ENCODE measurements at places on chromosomes 7 and 10.

- no peak for DNase-seq
Observed at GRCh38 chr10:12488626-12489025, 139.3 kb downstream of the CAMK1D start.

DNA sequence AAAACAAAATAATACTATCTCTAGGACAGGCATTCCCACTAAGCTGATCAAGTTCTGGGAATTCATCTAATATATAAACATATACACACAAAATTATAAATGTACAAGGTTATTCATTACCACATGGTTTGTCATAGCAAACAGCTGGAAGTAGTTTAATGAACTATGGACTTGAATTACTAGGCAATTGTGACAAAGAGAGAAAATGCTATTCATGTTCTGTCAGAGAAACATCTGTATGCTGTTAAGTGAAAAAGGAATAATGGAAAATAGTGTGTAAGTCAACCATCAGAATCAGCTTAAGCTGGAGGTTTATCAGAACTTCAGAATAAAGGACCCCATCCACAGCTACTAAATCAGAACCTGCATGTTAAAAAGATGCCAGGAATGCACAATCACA is 2.8 kb downstream of the ZNF248 start:
- no peak for DNase-seq

- no peak for DNase-seq
Observed at GRCh38 chr7:37927773-37928444, 7.5 kb downstream of the EPDR1 start.

DNA sequence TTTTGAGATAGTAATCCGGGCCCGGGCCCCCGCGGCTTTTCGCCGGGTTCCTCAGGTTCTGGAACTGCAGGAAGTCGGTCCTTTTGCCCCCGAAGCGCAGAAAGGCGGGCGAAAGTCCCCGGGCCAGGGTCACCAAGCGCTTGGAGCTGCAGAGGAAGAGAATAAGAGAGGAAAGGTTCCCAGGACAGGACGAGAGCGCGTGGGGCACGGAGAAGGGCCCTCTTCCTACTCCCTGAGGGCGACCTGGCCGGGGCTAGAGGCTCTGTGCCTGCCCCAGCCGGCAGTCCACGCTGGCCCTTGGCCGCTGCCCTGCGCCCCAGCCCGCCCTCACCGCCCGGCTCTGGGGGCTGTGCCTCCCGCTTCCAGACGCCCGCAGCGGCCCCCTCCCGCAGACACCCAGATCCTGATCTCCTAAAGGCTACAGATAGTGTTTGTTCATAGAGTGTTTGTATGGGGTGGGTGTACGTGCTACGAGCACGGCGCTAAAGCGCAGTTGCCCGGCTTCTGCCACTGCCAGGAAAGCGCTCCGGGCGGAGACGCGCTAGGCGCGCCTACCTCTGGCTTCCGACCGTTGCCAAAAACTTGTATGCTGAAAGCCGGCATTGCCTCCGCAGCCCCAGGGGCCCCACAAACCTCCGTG is 3.2 kb downstream of the HPSE2 start:
- no peak for DNase-seq

DNA sequence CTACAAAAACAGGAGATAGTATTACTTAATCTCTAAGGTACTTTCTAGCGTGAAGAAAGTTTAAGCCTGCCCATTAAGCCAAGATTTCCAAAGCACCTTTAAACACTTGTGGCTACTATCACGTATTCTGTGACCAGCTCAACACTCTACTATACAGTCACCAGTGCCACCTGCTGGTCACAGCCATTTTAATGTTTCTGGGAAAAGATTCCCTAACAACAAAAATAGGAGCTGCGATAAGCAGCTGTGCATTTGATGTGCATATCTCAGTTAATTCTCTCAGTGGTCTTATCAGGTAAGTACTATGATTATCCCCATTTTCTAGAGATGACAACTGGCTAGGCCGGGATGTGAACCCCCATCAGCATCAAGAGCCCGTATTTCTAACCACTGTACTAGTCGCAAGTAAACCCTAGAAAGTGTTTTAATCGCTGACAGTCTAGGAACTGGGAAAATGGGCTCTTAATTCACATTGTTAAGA is 860 bp downstream of the SEC31B start:
- peak; percentile 45 for DNase-seq

- peak; percentile 80 for DNase-seq
Observed at GRCh38 chr10:22874189-22874854, 53.5 kb upstream of the ARMC3 start.

DNA sequence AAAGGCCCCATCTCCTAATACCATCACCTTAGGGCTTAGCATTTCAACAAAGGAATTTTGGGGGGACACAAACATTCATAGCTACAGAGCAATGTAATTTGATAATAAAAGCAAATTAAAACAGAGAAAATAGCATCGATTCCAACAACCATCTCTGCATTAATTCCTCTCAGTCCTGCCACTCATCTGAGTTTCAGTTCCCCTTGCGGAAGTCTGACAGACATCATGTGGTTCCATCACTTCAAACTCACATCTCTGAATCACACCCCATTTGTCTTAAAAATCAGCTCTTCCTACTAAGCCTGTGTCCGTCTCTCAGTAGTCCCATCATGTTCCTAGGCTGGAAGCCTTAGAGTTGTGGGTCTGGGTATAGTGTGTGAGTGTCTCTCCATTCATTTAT is 3.6 kb downstream of the ADCK2 start:
- no peak for DNase-seq

DNA sequence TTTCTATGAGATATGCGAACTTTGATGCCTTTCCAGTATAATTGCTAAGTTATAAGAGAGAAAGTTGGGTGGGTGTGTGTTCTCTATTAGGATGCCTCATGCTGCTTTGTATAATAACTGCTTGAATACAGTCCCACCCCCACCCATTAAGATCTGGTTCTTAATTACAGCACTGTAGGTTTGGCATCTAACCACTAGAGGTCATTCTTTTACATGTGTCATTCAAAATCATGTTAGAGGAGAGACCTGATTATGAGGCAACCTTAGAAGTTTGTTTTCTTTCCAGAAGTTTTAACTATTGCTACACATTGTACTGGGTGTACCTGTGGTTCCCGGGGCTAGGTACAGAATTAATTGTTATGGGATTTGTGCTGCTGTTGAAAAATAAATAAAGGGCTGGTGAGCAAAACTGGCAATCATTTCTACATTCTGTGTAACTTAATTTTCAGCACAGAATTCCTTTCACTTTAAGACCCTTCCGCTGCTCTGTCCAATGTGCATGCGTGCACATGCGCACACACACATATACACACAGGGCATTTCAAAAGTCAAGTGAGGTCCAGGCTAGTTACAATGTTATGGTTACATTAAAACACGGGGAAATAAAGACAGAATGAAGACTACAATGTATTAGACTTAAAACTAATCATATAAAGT is 1156.3 kb downstream of the SORCS3 start:
- DNase-seq, result peak; percentile 20

- DNase-seq, result no peak
Observed at GRCh38 chr10:90977162-90977854, 56.4 kb upstream of the ANKRD1 start.

GRCh38 chr10:32949221-32949678 is 8.8 kb downstream of the ITGB1 start:
- DNase-seq, result no peak

DNA sequence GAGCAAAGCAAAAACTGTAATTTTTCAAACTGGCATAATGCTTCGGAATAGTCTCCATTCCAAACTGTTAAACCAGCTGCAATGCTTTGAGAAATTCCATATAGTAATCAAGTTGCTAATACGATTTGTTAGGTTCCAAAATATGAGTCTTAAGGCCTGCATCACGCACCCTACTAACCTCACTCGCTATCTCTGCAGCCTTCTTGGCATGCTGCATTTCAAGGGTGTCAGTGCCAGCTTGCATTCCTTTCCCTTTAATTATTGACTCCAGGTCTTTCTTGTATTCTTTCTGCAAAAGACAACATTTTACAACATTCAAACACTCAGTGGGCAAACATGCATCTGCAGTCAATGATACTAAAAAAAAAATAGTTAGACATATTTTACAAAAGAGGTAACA is 61.8 kb downstream of the NEBL start:
- no peak for DNase-seq

GRCh38 chr7:46484906-46485305 is 563.8 kb upstream of the IGFBP3 start:
- DNase-seq, result no peak

DNA sequence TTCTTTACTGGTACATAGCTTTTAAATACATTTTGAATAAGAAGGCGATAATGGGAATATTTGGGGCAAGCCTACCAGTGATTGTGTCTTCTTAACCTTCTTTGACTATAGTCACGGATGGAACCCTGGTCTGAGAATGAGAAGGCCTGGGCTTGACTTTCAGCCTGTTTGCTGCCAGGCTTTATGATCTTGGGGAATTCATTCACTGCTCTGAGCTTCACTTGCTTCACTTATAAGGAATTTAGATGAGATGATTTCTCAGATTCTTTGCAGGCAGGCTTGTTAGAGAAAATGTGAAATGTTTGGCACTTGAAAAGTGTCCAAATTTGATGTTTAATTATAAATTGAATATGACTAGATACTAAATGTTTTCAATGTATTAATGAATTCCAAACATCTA is 42.5 kb downstream of the NUP205 start:
- DNase-seq, result no peak

DNA sequence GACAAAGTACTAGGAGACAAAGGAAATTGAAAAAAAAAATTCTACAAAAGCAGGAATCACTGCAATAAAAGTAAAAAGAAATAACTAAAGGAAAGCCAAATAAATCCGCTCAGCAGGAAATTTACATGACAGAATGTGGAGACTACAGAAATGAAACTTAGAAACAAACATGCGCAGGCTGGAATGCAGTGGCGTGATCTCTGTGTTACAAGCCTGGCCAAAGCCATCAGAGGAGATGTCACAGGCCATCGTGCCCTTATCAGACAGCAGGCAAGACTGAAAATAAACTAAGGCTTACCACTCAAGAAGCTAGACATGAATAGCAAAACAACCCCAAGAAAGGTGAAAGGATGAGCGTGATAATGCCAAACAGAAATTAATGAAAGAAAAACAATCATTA is 6.3 kb upstream of the CAMK2B start:
- peak; percentile 63 for DNase-seq
